ENCODE measurements at places on chromosomes 7 and 10.

GRCh38 chr7:327233-327931 is 37.4 kb downstream of the FOXL3 start:
- DNase-seq: no peak

- no peak for DNase-seq
Measured at GRCh38 chr10:78750418-78750817, 318.3 kb upstream of the ZMIZ1 start.

DNA sequence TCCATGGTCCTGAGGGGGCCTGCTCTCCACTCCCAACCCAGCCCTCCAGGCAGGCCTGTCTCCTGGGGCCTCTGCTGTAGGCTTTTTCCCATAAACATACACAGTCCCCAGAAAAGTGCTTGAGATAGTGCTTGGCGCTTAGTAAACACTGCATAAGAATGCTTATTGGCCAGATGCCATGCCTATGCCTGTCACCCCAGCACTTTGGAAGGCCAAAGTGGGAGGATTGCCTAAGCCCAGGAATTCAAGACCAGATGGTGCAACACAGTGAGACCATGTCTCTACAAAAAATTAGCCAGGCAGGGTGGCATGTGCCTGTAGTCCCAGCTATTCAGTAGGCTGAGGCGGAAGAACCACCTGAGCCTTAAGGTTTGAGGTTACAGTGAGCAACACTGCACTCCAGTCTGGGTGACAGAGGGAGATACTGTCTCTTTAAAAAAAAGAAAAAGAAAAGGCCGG is 24.6 kb upstream of the ASL start:
- DNase-seq: peak; percentile 98

GRCh38 chr7:84136336-84136735 is 58.3 kb downstream of the SEMA3A start:
- DNase-seq: no peak

DNA sequence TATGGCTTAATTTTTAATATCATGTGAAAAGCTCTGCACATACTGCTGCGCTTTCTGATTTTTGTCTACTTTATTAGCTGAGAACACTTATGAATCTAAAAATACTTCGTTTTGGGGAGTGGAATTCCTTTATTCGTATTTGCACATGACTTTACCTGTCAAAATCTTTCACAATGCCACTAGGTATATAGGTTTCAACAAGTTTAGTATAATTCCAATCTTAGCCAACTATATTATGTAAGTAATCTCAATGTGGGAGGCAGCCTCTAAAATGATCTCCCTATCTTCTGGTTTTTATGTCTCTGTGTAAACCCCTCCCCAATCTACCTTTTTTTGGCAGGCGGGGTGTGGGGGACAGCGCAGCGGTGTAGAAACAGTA is 55.3 kb downstream of the PARD3 start:
- DNase-seq: no peak

Measured in foreskin fibroblast (primary cell).